ENCODE measurements at places on chromosomes 7 and 10. TPM values are rescaled to one million over a fixed set of nuclear protein-coding genes. Genes with fewer than 3 reads are reported as not detected.

The FAM25G gene
- not detected for total RNA-seq

DNA sequence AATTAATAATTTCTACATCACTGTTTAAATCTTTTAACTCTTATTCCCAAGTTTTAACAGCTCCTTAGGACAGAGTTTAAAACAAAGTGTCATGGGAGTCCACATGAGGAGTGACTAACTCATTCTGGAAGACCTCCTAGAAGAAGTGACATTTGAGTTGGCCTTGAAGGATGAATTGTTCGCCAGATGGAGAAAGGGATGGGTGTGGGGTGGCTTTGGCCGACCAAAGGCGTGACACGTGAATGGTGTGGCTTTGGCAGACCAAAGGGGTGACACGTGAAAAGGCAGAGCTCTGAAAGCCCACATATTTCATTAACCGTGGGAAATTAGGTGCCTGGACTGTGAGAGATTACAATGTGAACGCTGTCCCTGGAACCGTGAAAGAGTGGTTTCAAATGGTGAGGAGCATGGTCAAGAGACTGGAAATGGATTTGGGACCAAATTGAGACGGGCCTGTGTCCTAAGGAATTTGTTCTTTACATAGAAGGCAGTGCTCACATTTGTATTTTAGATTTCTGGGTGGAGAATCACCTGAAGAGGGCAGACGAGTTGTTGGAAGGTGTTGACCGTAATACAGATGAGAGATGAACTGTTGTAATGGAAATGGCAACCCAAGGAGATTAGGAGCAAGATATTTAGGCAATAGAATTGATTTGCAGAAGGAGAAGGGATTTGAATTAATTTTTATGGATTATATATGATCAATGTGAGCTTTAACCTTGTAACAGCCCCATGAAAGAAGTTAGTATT lies 228.1 kb downstream of the BICC1 start:
- no peak for DNase-seq
- no peaks in the 10 kb centered on the region for H3K4me1 ChIP-seq
- no peak overlapping the region for H3K4me3 ChIP-seq
- H3K27me3 ChIP-seq: no peaks in the 10 kb centered on the region

GRCh38 chr10:72263613-72264241 lies 10.0 kb upstream of the DDIT4 start:
- H3K4me1 ChIP-seq: peaks cover 14% of the 10 kb centered on the region
- no peaks in the 10 kb centered on the region for H3K27me3 ChIP-seq
- H3K36me3 ChIP-seq: no peaks in the 10 kb centered on the region
- DNase-seq: no peak
- no peak overlapping the region for H3K4me3 ChIP-seq

DNA sequence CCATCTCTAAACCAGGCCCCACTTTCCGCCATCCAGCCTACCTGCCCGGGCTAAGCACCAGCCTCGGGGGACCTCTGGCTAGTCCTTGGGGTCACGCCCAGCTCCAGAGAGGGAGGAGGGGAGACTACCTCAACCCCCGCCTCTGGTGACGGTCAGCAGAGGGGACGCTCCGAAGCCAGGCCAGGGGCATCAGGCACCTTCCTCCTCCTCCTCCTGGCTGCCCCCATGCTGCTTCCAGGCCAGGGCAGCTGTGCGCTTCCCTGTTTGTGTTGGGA lies 4.0 kb upstream of the SMARCD3 start:
- peaks cover 25% of the 10 kb centered on the region for H3K4me1 ChIP-seq
- H3K27ac ChIP-seq: peak overlapping the region; percentile 95
- H3K27me3 ChIP-seq: no peaks in the 10 kb centered on the region
- no peak for DNase-seq

The SYCE1 gene
- total RNA-seq: not detected

The H2BK1 gene
- total RNA-seq: not detected

DNA sequence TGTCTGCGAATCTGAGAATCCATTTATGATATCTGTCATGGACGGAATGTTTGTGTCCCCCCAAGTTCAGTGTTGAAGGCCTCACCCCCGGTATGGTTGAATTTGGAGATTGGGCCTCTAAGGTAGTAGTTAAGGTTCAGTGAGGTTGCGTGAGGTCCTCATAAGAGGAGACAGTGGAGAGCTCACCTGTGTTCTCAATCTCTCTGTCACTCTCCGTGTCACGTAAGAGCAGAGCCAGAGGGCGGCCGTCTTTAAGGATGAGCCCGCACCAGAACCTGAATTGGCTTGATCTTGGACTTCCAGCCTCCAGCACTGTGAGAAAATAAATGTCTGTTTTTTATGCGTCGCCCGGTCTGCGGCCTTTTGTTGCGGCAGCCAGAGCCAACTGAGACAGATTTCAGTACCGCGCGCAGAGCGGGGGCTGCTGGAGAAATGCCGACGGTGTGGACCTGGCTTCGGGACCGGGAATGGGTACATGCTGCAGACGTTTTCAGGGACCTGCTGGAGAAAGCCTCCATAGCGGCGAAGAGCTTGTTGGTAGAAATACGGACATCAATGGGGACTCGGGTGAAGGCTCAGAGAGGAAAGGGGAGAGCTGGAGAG lies 40.2 kb downstream of the WDR37 start:
- no peak for DNase-seq
- H3K27ac ChIP-seq: no peak overlapping the region
- H3K4me3 ChIP-seq: no peak overlapping the region
- H3K27me3 ChIP-seq: no peaks in the 10 kb centered on the region

The PDE1C gene
- total RNA-seq: 0.29 TPM

- DNase-seq: no peak
- no peaks in the 10 kb centered on the region for H3K36me3 ChIP-seq
- no peaks in the 10 kb centered on the region for H3K4me1 ChIP-seq
- no peak overlapping the region for H3K4me3 ChIP-seq
Measured at GRCh38 chr10:73979141-73979808, 18.6 kb upstream of the VCL start.

DNA sequence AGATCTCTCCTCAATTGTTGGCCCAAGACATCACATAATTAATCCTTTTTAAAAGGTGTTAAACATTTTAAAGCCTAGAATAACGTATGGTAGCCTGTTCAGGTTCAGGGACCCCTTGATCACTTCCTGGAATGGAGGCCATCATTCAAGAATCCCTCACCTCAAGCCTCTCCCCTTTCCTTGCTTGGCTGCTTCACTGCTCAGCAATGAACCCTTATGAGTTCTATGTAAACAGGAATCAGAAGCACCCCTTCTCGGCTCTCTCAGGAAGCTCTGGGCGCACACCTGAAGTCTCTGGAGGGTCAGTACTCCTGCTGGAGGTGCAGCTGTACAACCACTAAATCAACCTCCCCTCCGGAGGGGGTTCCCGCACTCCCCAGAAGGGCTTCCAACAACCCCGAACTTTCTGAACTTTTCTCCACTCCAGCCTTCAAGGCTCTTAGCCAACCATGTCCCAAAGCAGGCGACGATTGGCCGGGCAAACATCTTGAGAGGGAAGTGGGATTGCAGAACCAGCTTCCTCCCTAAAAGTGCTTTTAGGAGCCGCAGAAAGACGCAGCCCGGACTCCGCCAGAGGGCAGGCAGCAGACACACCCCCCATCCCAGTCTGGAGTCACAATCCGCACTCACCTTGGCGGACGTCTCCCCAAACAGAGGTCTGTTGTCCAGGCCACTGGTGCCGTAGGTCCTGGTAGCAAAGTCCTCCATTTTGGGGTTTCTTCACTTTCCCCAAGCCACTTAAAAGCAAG lies 562 bp downstream of the TMEM243 start:
- peaks cover 35% of the 10 kb centered on the region for H3K27me3 ChIP-seq
- peak overlapping the region; percentile 87 for H3K4me3 ChIP-seq
- no peaks in the 10 kb centered on the region for H3K4me1 ChIP-seq

GRCh38 chr7:46440186-46440585 lies 519.1 kb upstream of the IGFBP3 start:
- no peaks in the 10 kb centered on the region for H3K27me3 ChIP-seq
- no peak overlapping the region for H3K27ac ChIP-seq
- no peaks in the 10 kb centered on the region for H3K36me3 ChIP-seq
- H3K4me3 ChIP-seq: no peak overlapping the region
- H3K4me1 ChIP-seq: no peaks in the 10 kb centered on the region

Measured in endodermal cell (in vitro differentiated cells).